Daoy (cell line): ENCODE measurements at places on chromosomes 2 and 18. TPM values are rescaled to one million over a fixed set of nuclear protein-coding genes. Genes with fewer than 3 reads are reported as not detected.

LOXL3 gene
- 54.5 and 62.0 TPM in 2 replicates for total RNA-seq

SKOR2 gene
- not detected in 2 replicates for total RNA-seq

ADRA2B gene
- 0.42 TPM in 1 of 2 replicates, not detected in the other for total RNA-seq

DNA sequence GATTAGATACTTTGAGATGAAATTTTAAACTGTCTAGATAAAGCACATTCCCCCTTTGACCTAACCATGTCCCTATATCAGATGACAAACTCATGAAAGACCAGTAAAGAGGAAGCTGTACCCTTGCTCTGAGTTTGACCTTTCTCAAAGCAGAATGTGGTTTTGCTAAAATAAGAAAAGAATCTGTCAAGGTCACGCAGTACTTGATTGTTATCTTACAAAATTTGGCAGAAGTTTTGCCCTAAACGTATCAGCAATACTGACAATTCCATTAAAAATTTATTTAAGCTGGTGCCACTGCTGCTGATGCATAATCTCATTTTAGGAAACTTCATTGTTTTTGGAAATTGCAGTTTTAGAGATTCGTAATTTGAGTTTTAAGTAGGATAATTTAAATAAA is 31.2 kb upstream of the GALM start:
- DNase-seq = no peak

GRCh38 chr18:11004294-11004693 is 145.1 kb downstream of the PIEZO2 start:
- DNase-seq = peak; percentile 37

DNA sequence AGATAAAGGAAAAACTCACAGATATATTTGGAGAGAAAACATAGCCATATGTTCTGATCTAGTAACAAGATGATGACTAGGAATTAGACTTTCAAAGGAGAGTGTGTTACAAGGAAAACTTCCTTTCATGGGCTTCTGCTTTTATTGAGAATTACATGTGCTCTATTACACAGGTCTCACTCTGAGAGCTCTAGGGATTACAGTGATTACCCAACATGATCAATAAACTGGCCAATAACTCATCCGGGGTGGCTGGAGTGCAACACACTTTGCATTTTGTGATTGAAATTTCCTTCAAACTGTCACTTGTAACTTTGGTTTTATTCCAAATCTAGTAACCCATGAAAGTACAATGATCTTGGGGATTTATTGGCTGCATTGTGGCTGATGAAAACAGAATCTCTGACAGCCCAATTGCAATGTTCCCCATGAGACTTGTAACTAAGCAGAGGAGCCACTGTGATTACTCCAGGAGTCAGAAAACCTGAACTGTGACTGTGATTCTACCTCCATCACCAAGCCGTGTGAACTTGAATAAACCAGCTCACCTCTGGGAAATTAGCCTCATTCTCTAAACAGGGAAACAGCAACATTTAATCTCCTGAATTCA is 40.2 kb upstream of the LRRC30 start:
- no peak for DNase-seq

- no peak for DNase-seq
Observed at GRCh38 chr2:53235836-53236582, 531.6 kb upstream of the CHAC2 start.

DNA sequence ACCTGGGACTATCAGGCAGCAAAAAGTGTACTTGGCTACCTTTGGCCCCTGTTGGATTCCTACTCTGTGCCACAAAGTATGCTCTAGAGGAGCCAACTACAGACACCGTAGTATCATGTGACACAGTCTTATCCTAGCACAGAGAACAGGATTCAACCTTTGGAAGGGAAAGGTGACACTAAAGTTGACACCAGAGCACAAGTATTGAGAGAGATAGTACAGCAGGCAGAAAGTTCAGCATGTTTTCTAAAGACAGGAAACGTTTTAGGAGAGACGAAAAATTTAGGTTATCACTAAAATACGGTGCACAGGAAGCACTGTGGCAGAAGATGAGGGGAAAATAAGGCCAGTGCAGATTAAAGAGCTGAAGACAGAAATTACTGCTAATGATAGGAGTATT is 18.6 kb downstream of the SMAD2 start:
- DNase-seq = no peak
